Osteoblast (primary cell): ENCODE measurements at places on chromosomes 16 and 17. TPM values are rescaled to one million over a fixed set of nuclear protein-coding genes. Genes with fewer than 3 reads are reported as not detected.
A peak's percentile ranks its signal among the peaks of the same experiment; 100 is the strongest.

MILR1 gene
- 12.3 and 27.7 TPM in 2 replicates for total RNA-seq

PYDC1 gene
- total RNA-seq: not detected in 2 replicates

TEFM gene
- 10.9 and 13.6 TPM in 2 replicates for total RNA-seq

CACNA1G gene
- under 0.01 TPM in 2 replicates for total RNA-seq

MRPL27 gene
- total RNA-seq: 54.2 and 55.7 TPM in 2 replicates

TOM1L1 gene
- 40.2 and 44.2 TPM in 2 replicates for total RNA-seq

UTS2R gene
- not detected in 2 replicates for total RNA-seq

PRR35 gene
- total RNA-seq: under 0.01 TPM in 1 of 2 replicates, not detected in the other

NPTX1 gene
- total RNA-seq: under 0.01 and 0.29 TPM in 2 replicates

NT5M gene
- total RNA-seq: 0.36 and 1.2 TPM in 2 replicates

TEX19 gene
- under 0.01 and 0.29 TPM in 2 replicates for total RNA-seq

GRCh38 chr16:56632848-56633365, 448 bp downstream of the MT1M start:
- no peak for DNase-seq

DNA sequence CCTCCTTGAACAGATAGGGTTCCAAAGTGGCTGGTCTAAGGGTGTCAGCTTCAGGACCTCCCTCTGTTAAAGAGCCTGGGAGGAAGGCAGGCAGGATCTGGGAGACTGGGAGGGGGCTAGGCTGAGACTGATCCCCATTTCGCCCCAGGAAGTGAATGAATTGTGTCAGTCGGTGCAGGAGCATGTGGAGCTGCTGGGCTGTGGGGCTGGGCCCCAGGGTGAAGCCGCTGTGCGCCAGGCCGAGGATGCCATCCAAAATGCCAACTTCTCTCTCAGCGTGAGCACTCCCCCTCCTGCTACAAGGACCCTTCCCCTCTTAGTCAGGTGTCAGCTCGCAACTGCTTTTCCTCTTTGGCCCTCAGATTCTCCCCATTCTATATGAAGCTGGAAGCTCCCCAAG, 6.1 kb downstream of the CARMIL2 start:
- peak; percentile 87 for DNase-seq

- peak; percentile 63 for DNase-seq
Measured at GRCh38 chr16:58670177-58670576, 14.4 kb downstream of the SLC38A7 start.

GRCh38 chr16:84836967-84837366, 17.2 kb downstream of the CRISPLD2 start:
- peak; percentile 43 for DNase-seq

DNA sequence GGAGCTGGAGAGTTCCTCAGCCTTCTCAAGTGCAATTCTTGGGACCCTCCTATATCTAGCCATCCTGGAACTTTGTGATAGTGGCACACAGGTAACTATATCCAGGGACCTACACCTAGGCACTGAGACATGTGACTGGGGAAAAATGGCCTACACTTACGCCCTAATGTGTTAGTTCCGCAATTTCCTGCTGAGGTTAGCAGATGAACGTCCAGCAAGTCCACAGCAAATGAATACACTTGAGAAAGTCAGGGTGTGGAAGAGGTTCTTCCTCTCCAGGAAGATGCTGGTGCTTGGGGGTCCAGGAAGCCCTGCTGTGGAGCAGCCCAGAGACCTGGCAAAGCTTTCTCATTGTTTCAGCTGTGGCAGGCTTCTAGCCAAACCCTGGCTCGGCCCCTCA, 20.8 kb downstream of the PIK3R5 start:
- DNase-seq: no peak

DNA sequence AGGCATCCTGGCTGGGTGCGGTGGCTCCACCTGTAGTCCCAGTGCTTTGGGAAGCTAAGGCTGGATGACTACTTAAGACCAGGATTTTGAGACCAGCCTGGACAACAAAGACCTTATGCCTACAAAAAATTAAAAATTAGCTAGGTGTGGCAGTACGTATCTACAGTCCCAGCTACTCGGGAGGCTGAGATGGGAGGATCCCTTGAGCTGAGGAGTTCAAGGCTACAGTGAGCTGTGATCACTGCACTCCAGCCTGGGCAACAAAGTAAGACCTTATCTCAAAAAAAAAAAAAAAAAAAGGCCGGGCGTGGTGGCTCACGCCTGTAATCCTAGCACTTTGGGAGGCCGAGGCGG, 6.1 kb downstream of the MVP start:
- DNase-seq: no peak

DNA sequence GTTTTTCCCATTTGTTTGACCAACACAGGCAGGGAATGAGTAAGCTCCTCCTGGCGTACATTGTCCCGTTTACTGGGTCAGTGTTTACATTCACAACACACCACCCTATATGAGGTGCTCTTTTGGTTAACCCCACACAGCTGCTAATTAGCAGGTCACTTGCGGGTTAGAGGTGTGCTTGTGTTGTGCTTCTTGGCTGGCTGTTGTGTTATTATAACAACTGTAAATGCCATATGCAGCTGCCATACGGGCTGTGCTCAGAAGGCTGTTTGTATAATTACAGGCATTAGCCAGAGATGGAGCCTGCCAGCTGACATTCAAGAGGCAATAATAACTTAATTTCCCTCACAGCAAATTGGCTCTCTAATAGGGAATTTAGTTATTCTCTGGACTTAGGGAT, 205.1 kb upstream of the ELAC2 start:
- DNase-seq: no peak

DNA sequence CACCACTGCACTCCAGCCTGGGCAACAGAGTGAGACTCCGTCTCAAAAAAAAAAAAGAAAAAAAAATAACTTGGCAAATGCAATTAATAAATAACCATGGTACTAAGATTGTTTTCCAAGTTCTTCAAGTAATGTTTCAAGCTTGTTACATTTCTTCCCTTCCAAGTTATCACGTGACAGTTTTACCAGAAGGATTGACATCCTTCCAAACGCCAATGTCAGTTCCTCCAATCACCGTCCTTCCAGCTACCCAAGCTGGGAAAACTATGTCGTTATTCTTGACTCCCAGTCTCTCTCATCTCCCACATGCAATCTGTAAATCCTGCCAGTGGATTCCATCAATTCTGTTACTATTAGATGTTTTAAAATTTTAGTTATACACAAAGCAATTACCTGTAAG, 3.9 kb upstream of the PHAF1 start:
- DNase-seq: peak; percentile 36

DNA sequence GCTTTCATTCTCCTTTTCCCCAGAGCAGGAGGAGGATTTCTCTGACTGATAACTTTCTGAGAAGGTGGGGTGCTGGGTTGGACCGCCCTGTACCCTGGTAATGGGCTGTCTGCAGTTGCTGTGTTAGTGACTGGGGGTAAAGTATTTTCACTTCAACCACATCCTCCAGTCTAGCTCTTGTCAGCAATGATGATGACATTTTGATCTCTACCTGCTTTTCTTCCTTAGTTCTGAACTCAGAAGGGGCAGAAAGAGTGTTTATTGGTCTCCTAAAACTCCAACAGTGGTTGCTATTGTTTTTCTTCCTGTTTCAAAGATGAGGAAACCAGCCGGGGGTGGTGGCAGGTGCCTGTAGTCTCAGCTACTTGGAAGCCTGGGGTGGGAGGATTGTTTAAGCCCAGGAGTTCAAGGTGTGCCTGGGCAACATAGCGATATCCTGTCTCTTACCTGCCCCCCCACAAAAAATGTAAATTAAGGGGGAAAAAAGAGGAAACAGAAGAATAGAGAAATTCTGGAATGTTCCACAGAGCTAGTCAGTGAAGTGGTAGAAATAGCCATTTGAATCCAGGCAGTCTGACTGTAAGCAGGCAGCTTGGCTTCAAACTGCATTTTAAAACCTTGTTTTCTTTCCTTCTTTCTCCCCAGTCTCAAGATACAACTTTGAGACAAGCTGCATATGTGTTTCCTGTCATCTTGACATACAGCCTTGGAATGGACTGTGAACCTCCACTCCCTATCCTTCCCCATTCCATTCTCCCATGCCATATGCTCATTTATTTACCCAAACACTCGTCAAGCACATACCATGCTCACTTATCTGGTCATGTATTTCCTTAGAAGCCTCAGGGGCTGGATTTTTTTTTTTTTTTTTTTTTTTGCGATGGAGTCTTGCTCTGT, 3.3 kb upstream of the N4BP1 start:
- peak; percentile 65 for DNase-seq

DNA sequence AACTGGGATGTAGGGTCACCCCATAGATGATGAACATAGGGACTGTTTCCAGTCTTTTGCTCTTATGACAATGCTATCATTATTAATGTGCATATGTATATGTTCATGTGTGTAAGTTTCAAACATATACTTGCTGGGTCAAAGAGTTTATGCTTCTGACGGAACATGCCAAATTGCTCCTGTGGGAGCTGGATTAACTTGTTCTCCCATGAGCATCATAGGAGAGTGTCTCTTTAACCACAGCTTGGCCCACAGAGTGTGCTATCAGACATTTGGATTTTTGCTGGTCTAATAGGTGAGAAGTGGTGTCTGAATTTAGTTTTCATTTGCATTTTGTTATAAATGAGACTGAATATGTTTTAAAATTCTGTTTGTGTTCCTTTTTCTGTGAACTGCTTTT, 22.3 kb upstream of the ADORA2B start:
- DNase-seq: no peak

DNA sequence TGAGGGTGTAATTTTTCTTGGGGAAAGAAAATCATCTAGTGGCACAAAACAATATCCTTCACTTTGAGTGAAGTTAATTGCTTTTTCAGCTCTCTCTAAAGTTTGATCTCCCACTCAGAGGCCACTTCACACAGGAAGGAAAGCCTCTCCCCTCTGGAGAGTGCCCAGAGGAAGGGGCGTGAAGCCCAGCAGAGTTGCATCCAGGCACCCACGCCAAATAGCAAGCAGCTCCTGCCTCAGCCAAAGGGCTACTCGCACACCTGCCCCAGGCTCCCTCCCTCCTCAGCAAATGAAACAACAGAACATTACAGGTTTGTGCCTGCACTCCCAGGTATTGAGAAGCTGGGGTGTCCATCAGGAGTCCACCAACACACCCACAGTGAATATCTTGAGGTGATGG, 183.0 kb upstream of the RPL38 start:
- no peak for DNase-seq

GRCh38 chr16:10571354-10571753, 9.0 kb downstream of the EMP2 start:
- peak; percentile 78 for DNase-seq

- peak; percentile 72 for DNase-seq
Measured at GRCh38 chr16:85978291-85978775, 79.4 kb downstream of the IRF8 start.

DNA sequence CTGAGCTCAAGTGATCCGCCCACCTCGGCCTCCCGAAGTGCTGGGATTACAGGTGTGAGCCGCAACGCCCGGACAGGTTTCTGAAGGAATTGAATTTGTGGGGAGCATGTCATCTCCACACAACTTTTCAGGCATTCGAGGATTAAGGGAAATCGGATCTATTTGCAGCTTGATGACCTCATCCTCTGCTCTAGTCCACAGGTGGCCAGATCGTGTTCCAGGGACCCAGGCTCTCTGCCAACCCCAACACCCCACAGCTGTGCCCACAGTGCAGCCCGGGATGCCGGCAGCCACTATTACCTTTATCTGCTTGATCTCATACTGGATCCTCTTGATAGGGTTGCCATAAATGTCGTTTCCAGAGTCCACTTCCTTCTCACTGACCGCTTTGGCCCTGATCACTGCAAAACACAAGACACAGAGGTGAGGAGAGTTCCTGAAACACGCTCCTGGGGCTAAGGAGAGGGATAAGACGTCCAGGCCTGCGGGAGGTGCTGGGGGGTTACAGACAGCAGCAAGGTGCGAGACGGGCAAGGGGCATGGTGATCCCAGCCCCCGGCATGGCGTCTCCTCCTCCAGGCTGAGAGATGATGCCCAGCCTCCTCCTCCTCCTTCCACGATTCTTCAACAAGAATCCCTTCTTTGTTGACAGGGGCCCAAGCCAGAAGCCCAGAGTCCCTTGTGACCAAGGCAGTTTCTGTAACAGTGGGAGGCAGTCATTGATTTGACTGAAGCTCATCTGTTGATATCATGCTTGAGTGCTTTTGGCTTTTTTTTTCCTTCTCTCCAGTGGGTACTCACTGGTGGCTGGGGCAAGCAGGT, 29.3 kb downstream of the CEP295NL start:
- peak; percentile 75 for DNase-seq

DNA sequence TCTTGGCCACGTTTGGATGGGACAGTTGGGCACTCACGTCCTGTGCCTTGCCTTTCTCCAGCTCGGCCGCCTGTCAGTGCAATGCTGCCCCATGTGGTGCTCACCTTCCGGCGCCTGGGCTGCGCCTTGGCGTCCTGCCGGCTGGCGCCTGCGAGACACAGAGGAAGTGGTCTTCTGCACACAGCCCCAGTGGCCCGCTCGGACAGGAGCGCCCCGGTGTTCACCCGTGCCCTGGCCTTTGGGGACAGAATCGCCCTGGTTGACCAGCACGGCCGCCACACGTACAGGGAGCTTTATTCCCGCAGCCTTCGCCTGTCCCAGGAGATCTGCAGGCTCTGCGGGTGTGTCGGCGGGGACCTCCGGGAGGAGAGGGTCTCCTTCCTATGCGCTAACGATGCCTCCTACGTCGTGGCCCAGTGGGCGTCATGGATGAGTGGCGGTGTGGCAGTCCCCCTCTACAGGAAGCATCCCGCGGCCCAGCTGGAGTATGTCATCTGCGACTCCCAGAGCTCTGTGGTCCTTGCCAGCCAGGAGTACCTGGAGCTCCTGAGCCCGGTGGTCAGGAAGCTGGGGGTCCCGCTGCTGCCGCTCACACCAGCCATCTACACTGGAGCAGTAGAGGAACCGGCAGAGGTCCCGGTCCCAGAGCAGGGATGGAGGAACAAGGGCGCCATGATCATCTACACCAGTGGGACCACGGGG, 7.1 kb downstream of the ACSF3 start:
- DNase-seq: peak; percentile 80

- DNase-seq: no peak
Measured at GRCh38 chr17:57142925-57143324, 57.9 kb downstream of the AKAP1 start.

DNA sequence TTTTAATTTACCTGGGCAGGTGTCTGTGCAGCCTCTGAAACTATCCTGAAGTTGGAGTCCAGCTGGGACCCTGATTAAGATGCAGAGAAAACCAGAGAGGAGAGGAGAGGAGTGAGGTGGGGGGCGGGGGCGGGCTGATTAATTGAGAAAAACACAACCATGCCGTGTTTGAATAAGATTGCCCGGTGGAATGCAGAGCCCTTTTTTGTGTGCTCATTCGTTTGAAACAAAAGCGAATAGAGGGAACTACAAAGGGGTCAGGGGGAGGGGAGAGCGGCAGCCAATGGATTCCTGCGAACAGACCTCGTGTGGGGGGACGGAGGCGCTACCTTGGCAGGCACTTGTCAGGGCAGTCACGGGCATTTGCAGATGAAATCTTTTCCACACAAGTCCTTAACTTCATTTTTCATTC, 355.8 kb downstream of the SOX9 start:
- no peak for DNase-seq

- DNase-seq: peak; percentile 90
Measured at GRCh38 chr17:43905985-43906852, 1.1 kb downstream of the MPP2 start.

- no peak for DNase-seq
Measured at GRCh38 chr16:25841761-25842160, 150.0 kb downstream of the HS3ST4 start.

- peak; percentile 80 for DNase-seq
Measured at GRCh38 chr17:36921095-36921851, 16.0 kb upstream of the LHX1 start.
